Activated CD4-positive, alpha-beta T cell treated with anti-CD3 and anti-CD28 coated beads for 36 hours (primary cell): ENCODE measurements at places on chromosomes 3 and 15. TPM values are rescaled to one million over a fixed set of nuclear protein-coding genes. Genes with fewer than 3 reads are reported as not detected.

The AKAP13 gene
- total RNA-seq, result 104 TPM

The PPARG gene
- 1.1 TPM for total RNA-seq

The GOLGA6L7 gene
- not detected for total RNA-seq

The UNC13C gene
- total RNA-seq, result not detected

The SERINC4 gene
- total RNA-seq, result 0.42 TPM

The SLC6A6 gene
- total RNA-seq, result 54.2 TPM

The ZMYND10 gene
- 1.0 TPM for total RNA-seq

The CAMK1 gene
- 48.4 TPM for total RNA-seq

The PSTPIP1 gene
- total RNA-seq, result 100 TPM

The CHST13 gene
- not detected for total RNA-seq

The CYP19A1 gene
- not detected for total RNA-seq

The MORF4L1 gene
- total RNA-seq, result 260 TPM

The DNAH1 gene
- 10.1 TPM for total RNA-seq

The GABRB3 gene
- total RNA-seq, result not detected

DNA sequence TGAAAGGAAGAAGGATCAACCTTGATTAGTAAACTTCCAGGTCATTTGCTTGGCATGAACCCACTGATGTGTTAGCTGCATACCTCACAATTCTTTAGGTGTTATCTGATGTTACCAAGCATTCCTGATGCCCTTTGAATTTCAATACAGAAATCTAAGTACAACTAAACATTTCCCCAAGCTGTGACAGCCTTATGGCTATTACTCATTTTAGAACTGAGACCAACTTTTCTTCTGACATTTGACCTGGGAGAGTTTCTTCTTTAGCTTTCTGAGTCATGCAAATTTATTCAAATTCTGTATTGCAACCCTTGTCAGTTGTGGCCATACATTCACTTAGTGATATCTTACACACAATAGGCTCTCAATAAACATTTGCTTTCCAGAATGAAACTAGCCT, 124.3 kb downstream of the TIGIT start:
- no peaks in the 10 kb centered on the region for H3K27me3 ChIP-seq
- peaks cover 40% of the 10 kb centered on the region for H3K4me1 ChIP-seq
- no peak for DNase-seq
- H3K4me3 ChIP-seq, result peak overlapping the region; percentile 29
- no peaks in the 10 kb centered on the region for H3K36me3 ChIP-seq

GRCh38 chr15:97995881-97996603, 35.5 kb downstream of the ARRDC4 start:
- no peaks in the 10 kb centered on the region for H3K27me3 ChIP-seq
- no peaks in the 10 kb centered on the region for H3K36me3 ChIP-seq
- no peak overlapping the region for H3K27ac ChIP-seq
- peaks cover 11% of the 10 kb centered on the region for H3K4me1 ChIP-seq

DNA sequence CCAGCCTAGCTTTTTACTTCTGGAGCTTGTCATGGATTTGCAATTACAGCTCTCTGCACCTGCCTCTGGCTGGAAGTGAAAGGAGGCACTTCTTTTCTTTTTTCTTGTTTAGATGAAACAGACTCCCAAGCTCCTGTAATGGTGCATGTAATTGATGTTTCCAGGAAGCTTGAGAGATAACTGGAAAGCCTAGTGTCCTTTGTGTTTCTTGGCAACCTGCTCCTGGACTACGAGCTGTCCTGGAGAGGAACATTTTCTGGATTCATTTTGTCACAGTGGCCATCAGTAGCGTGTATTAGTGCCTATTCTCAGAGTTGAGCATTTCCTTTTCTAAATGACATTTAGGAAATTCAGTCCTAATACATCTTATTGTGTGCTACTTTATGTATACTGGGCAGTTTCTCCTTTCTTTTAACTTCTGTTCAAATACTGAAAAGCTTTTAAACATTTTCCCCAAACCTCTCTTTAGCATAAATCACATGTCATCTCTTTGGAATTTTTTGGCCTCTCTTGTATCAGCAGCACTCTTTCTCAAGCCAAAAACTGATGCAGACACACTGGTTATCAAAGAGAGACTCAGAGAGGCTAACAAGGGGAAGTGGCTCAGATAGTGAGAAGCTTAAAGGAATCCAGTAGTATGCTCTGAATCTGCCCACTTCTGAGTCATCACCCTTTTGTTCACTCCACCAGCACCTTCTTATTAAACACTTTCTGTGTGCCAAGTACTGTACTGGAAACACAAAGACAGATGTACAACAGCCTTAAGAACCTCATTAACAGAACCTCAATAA, 62.6 kb upstream of the SLC2A2 start:
- H3K27me3 ChIP-seq, result no peaks in the 10 kb centered on the region
- no peak overlapping the region for H3K4me3 ChIP-seq
- H3K27ac ChIP-seq, result no peak overlapping the region
- DNase-seq, result no peak
- no peaks in the 10 kb centered on the region for H3K4me1 ChIP-seq
- H3K36me3 ChIP-seq, result peaks cover 27% of the 10 kb centered on the region

GRCh38 chr15:89244574-89244903, 760 bp downstream of the FANCI start:
- peaks cover 49% of the 10 kb centered on the region for H3K36me3 ChIP-seq
- peak overlapping the region; percentile 93 for H3K4me3 ChIP-seq
- no peak for DNase-seq
- peak overlapping the region; percentile 93 for H3K27ac ChIP-seq
- peaks cover 29% of the 10 kb centered on the region for H3K4me1 ChIP-seq

DNA sequence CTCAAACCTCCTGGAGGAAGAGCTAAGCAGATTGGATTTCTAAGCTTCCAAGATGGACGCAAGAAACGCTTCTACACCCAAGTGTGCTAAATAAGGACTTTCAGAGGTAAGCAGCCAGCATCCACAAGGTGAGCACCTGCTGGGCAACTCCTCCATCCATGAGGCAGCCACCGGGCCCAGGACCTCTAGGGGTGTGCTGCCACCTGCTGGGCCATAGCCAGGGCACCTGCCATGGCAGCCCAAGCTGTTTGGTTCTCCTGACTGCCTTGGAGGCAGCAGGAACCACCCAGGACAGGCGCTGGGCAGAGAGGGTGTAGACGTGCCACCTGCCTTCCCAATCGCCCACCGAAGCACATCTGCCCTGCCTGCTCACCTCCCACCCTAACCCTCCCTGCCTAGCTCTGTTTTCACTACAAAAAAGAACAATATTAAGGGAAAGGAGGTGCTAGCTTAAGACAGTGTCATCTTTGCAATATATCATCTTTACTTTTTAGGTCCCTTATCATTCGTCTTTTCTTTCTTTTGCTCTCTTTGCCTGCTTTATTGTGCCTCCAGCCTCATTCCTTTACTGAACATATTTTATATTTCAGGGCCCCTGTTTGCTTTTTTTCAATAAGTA, 12.9 kb downstream of the C15orf62 start:
- DNase-seq, result peak; percentile 90
- H3K4me1 ChIP-seq, result peaks cover 15% of the 10 kb centered on the region
- H3K36me3 ChIP-seq, result peaks cover 13% of the 10 kb centered on the region

- no peaks in the 10 kb centered on the region for H3K36me3 ChIP-seq
- DNase-seq, result no peak
- no peaks in the 10 kb centered on the region for H3K27me3 ChIP-seq
Observed at GRCh38 chr3:141835557-141836229, 40.8 kb upstream of the ATP1B3 start.

DNA sequence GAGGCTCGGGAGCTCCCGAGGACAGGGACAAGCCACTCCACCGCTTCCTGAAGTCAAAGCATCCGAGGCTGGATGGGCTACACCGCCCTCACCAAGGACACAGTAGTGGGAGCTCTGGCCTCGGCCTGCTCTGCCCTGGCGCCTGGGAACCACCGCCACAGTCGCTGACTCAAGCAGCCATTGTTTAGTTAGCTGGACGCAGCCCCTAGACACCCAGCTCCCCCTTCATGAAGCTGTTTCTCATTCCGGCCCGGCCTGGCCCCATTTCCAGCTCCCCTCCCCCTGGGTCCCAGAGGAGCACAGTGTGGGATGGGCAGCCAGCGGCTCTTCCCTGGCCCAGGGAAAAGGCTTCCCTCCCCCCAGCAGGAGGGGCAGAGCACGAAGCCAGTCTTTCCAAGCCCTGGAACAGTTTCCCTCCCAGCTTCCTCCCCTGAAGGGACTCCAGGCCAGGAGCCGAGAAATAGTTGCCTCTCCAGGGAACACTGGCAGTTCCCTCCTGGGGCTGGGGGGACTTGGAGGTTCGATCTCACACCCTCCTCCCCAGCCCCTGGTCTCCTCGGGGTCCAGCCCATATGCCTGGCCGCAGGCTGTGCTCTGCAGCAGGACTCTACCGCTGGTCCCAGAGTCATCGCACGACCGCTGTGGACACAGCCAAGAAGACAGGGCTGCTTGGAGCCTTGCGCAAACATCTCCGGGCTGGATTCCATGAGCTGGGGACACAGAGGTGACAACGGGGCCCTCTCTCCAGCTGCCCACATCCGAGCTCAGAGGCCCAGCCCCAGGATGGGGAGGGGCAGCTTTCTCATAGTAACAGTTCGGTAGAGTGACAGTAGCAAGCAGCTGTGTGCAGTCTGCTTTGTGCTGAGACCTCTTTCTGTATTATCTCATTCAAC, 10.0 kb downstream of the PLXND1 start:
- H3K36me3 ChIP-seq, result no peaks in the 10 kb centered on the region
- H3K27ac ChIP-seq, result no peak overlapping the region
- DNase-seq, result peak; percentile 19
- H3K27me3 ChIP-seq, result no peaks in the 10 kb centered on the region
- peaks cover 18% of the 10 kb centered on the region for H3K4me1 ChIP-seq
- no peak overlapping the region for H3K4me3 ChIP-seq

GRCh38 chr3:81891055-81891895, 129.8 kb upstream of the GBE1 start:
- no peak overlapping the region for H3K4me3 ChIP-seq
- no peak overlapping the region for H3K27ac ChIP-seq
- H3K36me3 ChIP-seq, result no peaks in the 10 kb centered on the region

DNA sequence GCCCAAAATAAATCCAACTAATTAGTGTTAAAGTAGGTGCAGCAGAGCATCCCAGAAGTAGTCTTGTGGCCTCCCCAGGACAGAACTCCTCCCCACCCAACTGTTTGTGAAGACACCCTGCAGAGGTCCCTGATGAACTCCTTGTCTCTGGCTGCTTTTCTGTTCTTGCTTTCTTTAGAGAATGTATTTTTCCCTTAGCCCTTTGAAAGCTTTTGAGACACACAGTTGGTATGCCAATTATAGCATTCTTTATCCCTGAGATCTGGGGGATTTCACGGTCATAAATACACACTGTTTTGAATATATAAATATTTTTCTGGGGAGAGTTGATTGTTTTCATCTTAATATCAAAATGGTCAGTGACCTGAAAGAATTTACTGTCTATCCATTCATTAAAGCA, 9.8 kb downstream of the TFG start:
- no peak for DNase-seq
- peaks cover 26% of the 10 kb centered on the region for H3K4me1 ChIP-seq
- peaks cover 73% of the 10 kb centered on the region for H3K36me3 ChIP-seq
- no peaks in the 10 kb centered on the region for H3K27me3 ChIP-seq
- no peak overlapping the region for H3K27ac ChIP-seq

- peaks cover 4% of the 10 kb centered on the region for H3K4me1 ChIP-seq
- no peaks in the 10 kb centered on the region for H3K36me3 ChIP-seq
- no peak overlapping the region for H3K27ac ChIP-seq
- H3K27me3 ChIP-seq, result no peaks in the 10 kb centered on the region
- no peak for DNase-seq
Observed at GRCh38 chr15:69526081-69527061, 73.8 kb downstream of the RPLP1 start.

DNA sequence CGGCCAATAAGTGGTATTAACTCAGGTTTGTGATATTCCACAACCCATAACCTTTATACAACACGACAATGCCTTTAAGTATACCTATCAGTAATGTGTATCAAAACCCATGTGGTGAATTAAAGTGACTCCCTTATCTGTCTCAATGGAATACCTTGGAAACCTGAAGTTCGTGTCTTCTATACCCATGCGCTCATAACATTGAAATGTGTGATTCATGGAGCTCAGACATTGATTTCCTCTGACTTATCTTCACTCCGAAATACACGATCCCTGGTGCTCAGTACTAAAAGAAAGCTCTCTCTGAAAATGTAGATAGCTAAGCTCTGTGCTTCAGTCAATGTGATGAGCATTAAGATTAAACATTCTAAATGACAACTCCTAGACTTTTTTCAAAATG, 140.3 kb downstream of the TBC1D5 start:
- H3K27me3 ChIP-seq, result no peaks in the 10 kb centered on the region
- peaks cover 16% of the 10 kb centered on the region for H3K4me1 ChIP-seq
- H3K27ac ChIP-seq, result no peak overlapping the region
- DNase-seq, result no peak

DNA sequence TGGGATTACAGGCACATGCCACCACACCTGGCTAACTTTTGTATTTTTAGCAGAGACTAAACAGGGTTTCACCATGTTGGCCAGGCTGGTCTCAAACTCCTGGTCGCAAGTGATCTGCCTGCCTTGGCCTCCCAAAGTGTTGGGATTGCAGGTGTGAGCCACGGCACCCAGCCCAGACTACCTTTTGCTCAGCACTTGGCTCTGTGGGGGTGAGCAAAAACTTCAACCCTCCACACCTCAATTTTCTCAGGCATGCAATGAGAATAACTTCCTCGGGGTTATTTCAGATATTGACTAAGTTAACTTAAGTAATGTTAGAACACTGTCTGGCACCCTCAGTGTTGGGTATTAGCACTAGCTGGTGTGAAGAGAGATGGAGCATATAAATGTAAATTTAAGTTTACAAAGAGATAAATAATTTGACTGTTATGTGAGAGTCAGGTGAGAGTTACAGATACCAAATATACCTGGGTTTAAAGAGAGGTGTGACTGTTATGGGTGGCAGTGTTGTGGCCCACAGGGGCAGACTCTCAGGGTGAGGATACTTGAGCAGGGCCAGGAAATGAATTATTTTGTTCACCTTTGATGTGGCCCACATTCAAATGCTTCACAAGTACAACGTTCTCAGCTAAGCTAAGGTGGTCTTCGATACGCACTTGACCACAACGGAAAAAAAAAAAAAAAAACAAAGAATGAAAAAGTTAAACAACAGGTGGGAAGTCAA, 29.0 kb downstream of the CPOX start:
- peak overlapping the region; percentile 32 for H3K4me3 ChIP-seq
- DNase-seq, result no peak
- H3K4me1 ChIP-seq, result peaks cover 73% of the 10 kb centered on the region
- H3K27ac ChIP-seq, result peak overlapping the region; percentile 74

- no peak overlapping the region for H3K4me3 ChIP-seq
- no peak overlapping the region for H3K27ac ChIP-seq
- H3K36me3 ChIP-seq, result no peaks in the 10 kb centered on the region
- DNase-seq, result no peak
- H3K4me1 ChIP-seq, result no peaks in the 10 kb centered on the region
- peaks cover 5% of the 10 kb centered on the region for H3K27me3 ChIP-seq
Observed at GRCh38 chr3:191269289-191270085, 59.7 kb upstream of the CCDC50 start.

DNA sequence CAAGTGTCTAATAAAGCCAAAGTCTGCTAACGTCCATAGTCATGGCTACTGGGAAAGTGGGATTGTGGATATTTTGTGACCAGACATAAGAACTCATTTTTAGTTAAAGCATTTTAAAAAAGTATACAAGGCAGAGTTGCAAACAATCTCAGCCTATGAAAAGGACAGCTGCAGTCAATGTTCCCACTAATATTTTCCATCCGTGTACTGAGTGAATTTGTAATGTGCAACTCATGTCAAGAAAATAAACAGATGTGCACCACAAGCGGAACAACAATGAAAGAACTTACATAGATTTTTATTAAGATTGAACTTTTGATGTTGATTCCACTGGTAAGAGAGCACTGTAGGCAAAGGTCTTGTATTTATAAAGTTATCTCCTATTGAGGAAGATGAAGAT, 231.3 kb upstream of the SEMA6D start:
- H3K36me3 ChIP-seq, result no peaks in the 10 kb centered on the region
- no peak overlapping the region for H3K4me3 ChIP-seq
- H3K4me1 ChIP-seq, result no peaks in the 10 kb centered on the region
- H3K27me3 ChIP-seq, result no peaks in the 10 kb centered on the region
- H3K27ac ChIP-seq, result no peak overlapping the region
- no peak for DNase-seq
